ENCODE measurements at places on chromosomes 1 and 21. TPM values are rescaled to one million over a fixed set of nuclear protein-coding genes. Genes with fewer than 3 reads are reported as not detected.
A peak's percentile ranks its signal among the peaks of the same experiment; 100 is the strongest.

GRCh38 chr1:88802950-88803349 is 88.4 kb downstream of the GTF2B start:
- no peak overlapping the region for H3K27ac ChIP-seq
- H3K4me1 ChIP-seq: no peaks in the 10 kb centered on the region
- H3K27me3 ChIP-seq: no peaks in the 10 kb centered on the region
- H3K36me3 ChIP-seq: peaks cover 41% of the 10 kb centered on the region
- DNase-seq: no peak

- no peak overlapping the region for H3K27ac ChIP-seq
- no peak overlapping the region for H3K4me3 ChIP-seq
- DNase-seq: no peak
- no peaks in the 10 kb centered on the region for H3K36me3 ChIP-seq
- no peaks in the 10 kb centered on the region for H3K27me3 ChIP-seq
Observed at GRCh38 chr21:36909901-36910561, 56.4 kb downstream of the HLCS start.

- H3K4me3 ChIP-seq: no peak overlapping the region
- H3K4me1 ChIP-seq: peaks cover 42% of the 10 kb centered on the region
- no peaks in the 10 kb centered on the region for H3K36me3 ChIP-seq
- no peak for DNase-seq
- H3K27me3 ChIP-seq: no peaks in the 10 kb centered on the region
- no peak overlapping the region for H3K27ac ChIP-seq
Observed at GRCh38 chr21:15222707-15223106, 157.9 kb upstream of the NRIP1 start.

DNA sequence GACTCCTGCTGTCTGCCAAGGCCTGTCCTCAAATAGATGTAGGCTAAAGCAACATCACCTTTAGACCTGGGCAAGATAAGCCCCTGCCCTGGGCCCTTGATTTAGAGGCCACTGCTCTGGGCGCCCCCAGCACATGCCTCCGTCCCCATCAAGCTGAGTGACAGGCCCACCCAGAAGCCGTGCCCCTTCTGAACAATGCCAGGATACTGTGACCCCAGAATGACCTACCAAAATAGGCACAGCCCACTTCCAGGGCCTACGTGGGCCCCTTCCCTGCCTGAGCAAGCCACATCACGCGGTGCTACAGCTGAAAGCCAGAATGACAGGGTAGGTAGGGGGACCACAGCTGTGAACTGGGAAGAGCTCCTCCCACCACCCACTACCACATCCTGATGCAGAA is 24.7 kb upstream of the BECN2 start:
- peaks cover 5% of the 10 kb centered on the region for H3K27me3 ChIP-seq
- H3K4me3 ChIP-seq: no peak overlapping the region
- peaks cover 12% of the 10 kb centered on the region for H3K4me1 ChIP-seq
- DNase-seq: no peak
- no peak overlapping the region for H3K27ac ChIP-seq

- H3K4me1 ChIP-seq: peaks cover 41% of the 10 kb centered on the region
- peaks cover 22% of the 10 kb centered on the region for H3K27me3 ChIP-seq
- DNase-seq: no peak
- peak overlapping the region; percentile 32 for H3K4me3 ChIP-seq
- H3K36me3 ChIP-seq: peaks cover 2% of the 10 kb centered on the region
Observed at GRCh38 chr21:41956926-41957729, 3.3 kb upstream of the C2CD2 start.

GRCh38 chr1:183339556-183340167 is 78.5 kb downstream of the NMNAT2 start:
- H3K4me3 ChIP-seq: no peak overlapping the region
- no peak for DNase-seq
- H3K27me3 ChIP-seq: no peaks in the 10 kb centered on the region
- no peaks in the 10 kb centered on the region for H3K36me3 ChIP-seq

DNA sequence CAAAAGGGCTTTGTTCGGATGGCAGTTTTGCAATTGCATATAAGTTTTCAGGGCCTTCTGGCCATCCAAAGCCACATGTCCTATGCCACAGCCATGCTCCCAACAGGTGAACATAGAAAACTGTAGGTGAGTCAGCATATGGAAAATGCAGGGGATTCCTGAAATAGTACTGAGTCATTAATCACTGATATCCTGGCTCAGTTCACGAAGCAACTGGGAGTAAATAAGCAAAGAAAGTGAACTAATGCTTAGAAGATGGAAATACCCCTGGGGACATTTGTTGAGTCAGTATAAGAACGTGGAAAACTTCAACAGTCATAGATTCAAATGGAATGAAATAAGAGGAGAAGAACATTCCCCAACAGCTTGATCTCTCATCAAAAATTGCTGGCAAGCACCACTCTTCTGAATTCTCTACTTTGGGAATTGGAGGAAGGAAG is 148.9 kb upstream of the RUNX1 start:
- no peaks in the 10 kb centered on the region for H3K4me1 ChIP-seq
- no peak overlapping the region for H3K27ac ChIP-seq
- H3K4me3 ChIP-seq: no peak overlapping the region
- no peaks in the 10 kb centered on the region for H3K27me3 ChIP-seq
- peaks cover 4% of the 10 kb centered on the region for H3K36me3 ChIP-seq

GRCh38 chr1:117146575-117147340 is 25.2 kb upstream of the TRIM45 start:
- no peak for DNase-seq
- peaks cover 35% of the 10 kb centered on the region for H3K4me1 ChIP-seq
- no peaks in the 10 kb centered on the region for H3K27me3 ChIP-seq
- H3K27ac ChIP-seq: no peak overlapping the region
- peaks cover 2% of the 10 kb centered on the region for H3K36me3 ChIP-seq

GRCh38 chr1:3905953-3906671 is 6.0 kb upstream of the C1orf174 start:
- no peak for DNase-seq
- no peak overlapping the region for H3K4me3 ChIP-seq
- H3K27ac ChIP-seq: peak overlapping the region; percentile 10
- peaks cover 15% of the 10 kb centered on the region for H3K27me3 ChIP-seq

- H3K27me3 ChIP-seq: no peaks in the 10 kb centered on the region
- peak overlapping the region; percentile 19 for H3K27ac ChIP-seq
- no peak overlapping the region for H3K4me3 ChIP-seq
- H3K4me1 ChIP-seq: peaks cover 4% of the 10 kb centered on the region
- DNase-seq: no peak
Observed at GRCh38 chr1:109782927-109783326, 19.2 kb upstream of the EPS8L3 start.

DNA sequence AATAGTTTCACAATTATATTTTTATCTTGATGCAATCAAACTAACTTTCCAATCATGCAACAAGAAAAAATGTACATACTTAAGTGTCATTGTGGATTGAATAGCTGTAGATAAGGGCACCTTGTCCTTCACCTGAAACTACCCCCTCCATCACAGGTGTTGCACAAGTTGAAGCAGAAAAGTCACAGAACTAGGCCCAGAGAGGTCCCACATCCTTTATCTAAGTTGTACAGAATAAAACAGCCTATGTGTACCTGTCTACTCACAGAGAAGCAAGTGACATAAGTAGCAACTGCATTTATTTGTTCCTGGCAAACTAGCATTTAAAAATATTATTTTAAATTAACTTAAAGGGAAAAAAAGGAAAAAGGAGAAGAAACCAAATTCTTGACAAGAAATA is 256.8 kb downstream of the FAF1 start:
- no peak overlapping the region for H3K27ac ChIP-seq
- no peaks in the 10 kb centered on the region for H3K27me3 ChIP-seq
- no peak for DNase-seq
- H3K4me3 ChIP-seq: no peak overlapping the region

GPR37L1 gene
- total RNA-seq: 0.05 TPM

DR1 gene
- 62.7 TPM for total RNA-seq

PADI4 gene
- not detected for total RNA-seq

OR2M3 gene
- total RNA-seq: not detected

TEDDM1 gene
- total RNA-seq: not detected

EFNA4 gene
- 28.5 TPM for total RNA-seq

EFNA3 gene
- total RNA-seq: 6.6 TPM

SPRR1A gene
- not detected for total RNA-seq

All from neural crest cell (in vitro differentiated cells).